Activated T-cell treated with anti-CD3 and anti-CD28 coated beads for 24 hours (primary cell): ENCODE measurements at places on chromosomes 4 and X.

GRCh38 chr4:7392438-7393421 lies 42.0 kb downstream of the PSAPL1 start:
- no peak for DNase-seq

DNA sequence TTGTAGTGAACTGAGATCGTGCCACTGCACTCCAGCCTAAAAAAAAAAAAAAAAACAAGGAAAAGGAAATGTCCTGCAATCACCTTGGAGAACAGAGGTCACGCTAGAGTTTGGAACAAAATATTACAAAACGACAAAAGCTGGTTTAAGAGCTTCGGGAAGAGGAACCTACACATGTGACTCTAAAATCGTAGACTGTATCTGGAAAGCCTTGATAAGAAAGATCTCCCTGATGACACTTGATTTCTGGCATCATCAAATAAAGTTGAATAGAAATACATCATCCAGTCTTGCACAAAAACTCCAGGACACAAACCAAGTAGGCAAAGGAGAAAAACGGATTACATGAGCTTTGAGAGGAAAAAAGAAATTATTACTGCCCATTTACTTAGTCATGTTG lies 31.1 kb upstream of the DOCK11 start:
- DNase-seq = no peak

DNA sequence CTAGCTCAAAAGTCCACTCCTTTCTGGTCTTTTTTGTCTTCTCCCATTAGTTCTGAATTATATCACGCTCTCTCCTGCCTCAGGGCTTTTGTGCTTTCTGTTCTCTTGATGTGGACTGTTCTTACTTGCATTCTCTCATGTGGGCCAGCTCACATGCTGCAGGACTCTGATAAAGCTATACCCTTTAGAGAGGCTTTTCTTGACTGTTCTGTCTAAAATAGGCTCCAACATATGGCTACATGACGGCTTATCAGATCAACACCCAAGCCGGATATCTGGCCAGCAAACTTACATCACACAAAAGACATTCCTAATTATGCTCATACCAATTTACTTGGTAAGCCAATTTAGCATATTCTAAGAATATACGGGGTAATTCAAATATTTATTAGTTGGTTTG lies 1494.5 kb downstream of the TECRL start:
- no peak for DNase-seq

GRCh38 chrX:119809185-119809666 lies 17.8 kb upstream of the RPL39 start:
- DNase-seq = no peak

GRCh38 chrX:129522184-129523078 lies 859 bp downstream of the SMARCA1 start:
- DNase-seq = no peak

DNA sequence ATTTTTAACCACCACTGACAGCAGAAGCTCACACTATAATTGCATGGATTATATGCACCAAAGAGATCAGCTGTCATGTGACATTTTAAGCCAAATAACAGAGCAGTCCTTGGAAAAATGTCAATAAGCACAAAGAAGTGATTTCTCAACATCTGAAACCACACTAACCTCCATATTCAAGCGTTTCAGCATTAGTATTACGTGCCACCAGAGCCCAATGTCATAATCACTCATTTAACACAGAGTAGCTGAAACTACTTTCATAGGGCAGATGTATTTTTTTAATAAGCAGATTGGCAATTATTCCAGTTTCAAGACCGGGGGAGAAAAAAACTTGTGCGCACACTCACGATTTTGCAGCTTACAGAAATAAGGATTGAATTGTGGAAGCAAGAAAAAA lies 76.6 kb downstream of the SH3KBP1 start:
- no peak for DNase-seq

DNA sequence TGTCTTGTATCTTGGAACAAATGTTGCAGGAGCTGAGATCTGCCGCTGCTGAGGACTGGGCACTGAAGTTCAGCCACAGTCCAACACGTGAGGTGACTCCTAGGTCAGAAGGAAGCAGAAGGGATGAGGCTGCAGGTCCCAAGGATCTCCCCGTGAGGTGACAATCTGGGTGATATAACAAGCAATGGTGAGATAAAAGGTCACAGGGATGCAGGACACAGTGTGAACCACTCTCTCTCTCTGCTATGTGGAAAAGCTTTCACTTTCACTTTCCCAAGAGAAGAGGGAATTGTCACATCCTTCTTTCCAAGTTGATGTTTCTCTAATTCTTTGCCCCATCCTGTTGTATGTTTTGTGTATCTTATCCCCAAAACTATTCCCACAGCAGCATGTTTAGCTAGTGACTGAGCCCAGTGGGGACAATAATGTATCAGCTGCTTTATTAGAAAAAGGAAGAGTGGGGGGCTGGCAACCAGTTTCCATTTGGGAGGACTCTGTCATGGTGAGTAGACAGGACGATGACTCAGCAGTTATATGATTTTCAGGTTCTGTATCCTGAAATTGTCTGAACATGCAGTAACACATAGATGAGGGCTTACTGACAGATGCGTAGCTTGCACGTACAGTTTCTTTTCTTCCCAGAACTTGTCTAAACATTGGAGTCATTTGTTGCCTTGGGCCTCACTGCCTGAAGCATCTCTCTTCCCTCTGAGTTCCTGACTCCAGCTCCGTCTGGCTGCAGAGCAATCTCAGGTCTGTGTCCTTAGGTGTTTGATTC lies 1415.8 kb upstream of the TENM3 start:
- DNase-seq = no peak

DNA sequence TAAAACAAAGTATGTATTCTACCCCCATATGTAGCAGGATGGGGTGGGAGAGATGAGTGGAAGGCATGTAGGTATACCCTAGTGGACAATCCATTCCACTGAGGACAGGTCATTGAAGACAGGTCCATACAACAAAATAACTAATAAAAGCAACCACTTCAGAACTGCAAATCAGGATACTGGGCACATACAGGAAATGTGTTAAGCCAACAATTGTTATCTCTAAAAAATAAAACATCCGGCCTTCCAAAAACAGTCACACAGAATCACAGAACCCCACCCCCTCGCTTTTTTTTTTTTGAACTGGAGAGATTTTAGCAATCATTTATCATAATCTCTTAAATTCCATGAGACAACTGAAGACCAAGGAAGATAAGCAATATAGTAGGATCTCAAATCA lies 112.9 kb downstream of the FRYL start:
- DNase-seq = no peak

- DNase-seq = no peak
Observed at GRCh38 chrX:76172325-76172893, 453 bp upstream of the PBDC1 start.

- DNase-seq = no peak
Observed at GRCh38 chrX:153487590-153488071, 7.1 kb upstream of the BGN start.

DNA sequence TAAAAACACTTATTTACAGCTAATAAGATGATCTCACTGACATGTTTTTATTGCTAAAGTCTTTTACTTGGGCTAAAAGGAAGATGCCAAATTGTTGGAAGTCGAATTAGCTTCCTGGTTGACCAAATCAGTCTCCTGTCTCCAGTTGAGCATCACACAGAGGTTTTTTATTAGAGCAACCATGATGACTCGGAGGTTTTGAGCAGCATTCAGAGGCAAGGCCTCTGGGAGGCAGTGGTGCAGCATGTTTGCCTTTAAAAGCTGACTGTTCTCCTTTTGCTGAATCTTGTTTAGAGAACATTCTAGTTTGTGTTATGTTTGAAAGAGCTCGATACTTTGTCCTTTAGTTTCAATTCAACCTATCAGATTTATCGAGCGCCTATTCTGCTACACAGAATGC lies 2.1 kb downstream of the UCHL1 start:
- DNase-seq = no peak

GRCh38 chrX:65781845-65782244 lies 114.4 kb downstream of the MSN start:
- no peak for DNase-seq

GRCh38 chrX:120755066-120755846 lies 120.4 kb downstream of the CT47B1 start:
- DNase-seq = no peak

DNA sequence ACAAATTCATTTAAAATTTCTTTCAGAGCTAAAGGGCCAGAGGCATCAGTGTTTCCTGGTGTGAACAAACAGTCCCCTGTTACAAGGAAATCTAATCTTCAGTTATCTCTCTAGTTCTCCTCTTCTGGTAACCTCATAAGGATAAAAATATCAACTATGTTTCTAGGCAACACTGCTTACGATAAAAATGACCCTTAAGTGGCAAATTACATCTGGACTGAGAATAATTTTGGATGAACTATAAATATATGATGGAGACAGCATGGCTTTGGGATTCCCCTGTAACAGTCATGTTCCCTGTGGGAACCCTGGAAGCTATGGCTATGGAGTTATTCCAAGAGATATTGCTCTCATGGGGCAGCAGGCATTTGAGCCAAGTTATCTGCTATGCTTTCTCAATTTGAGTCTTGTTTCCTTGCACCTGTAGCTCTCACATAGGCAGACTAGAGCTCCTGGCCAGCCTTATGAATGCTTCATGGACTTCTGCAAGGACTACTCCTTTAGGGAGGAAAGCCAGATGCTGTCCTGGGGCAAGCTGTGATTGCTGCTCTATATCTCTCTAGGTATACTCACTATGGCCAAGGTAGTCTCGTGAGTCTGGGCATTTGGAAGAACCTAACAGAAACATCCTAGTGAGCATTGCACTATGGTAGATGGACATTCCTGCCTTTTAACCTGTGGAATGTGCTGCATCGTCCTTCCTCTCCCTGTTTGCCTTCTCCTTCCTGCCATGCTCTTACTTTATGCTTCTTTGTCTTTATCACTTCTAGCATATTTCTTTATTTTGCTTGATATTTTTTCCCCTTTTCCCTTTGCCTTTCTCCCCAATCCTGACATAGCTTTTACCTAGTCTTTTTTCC lies 14.2 kb downstream of the C4orf33 start:
- no peak for DNase-seq

- DNase-seq = no peak
Observed at GRCh38 chr4:3866813-3867129, 100.6 kb downstream of the ADRA2C start.

GRCh38 chr4:165367040-165367439 lies 11.8 kb upstream of the CPE start:
- no peak for DNase-seq

DNA sequence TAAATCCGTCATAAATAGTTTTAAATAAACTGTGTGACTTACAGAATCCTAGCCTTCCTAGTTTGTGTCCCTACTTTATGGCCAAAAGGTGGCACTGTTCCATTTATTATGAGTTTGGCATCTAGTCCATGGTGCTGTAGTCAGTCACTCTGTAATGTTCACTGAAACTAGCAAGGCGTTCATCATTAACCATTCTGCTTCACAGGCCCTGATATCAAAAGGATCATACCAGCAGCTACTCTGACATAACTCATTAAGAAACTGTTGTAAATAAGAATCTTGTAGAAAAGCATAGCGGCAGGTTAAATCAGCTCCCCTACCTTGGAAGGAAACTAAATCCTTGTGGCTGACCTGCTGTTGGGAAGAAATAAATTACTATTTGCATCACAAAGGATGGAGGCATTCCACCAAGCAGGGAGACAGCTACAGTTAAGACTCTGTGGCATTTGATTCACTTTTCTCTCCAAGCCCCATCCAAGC lies 919.6 kb upstream of the DIAPH2 start:
- DNase-seq = no peak

DNA sequence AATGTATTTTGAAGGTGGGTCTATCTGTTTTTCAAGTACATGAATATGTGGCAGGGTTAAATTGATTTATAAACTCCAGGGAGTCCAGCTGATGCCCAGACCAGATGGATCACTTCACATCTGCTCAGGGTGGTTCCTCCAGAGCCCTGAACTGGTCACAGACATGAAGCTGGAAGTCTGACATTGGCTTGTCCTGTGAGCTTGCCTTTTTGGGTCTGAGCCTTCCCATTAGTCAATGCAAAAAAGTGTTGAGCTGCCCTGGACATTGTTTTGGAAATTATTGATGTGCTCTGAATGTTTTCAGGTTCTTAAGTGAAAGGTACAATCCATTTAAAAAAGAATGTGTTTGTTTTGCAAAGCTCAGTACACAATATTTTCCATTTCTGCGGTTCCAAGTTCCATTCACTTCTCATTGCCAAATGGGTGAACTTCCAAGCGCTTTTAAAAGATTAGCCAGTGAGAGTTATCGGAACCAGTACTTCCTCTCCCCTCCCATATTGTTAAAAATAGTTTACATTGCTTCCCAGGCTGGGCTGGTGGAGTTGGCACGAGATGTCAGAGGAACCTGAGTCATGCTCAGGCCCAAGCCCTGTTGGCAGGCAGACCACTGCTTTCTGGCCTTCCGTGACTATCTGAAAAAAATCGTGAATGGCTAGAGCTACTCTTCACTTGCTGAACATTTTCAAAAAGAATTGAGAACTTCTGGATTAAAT lies 52.1 kb downstream of the PDGFRA start:
- no peak for DNase-seq

DNA sequence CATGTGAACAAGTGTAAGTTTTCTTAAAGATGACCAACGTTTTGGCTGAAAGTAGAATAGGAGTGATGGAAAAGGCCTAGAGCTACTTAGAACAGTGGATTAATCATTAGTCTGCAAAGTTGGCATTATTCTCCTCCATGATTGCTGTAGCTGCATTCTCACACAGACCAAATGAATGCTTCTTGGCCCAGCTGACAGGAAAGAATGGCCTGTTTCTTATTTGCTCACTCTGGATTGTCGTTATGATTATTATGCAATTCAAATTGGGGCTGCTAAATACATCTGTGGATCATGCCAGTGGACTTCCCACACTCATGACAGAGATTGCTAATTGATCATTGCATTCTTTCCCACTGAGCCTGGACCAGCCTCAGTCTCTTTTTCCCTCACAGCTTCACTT lies 285.0 kb downstream of the STIM2 start:
- no peak for DNase-seq

DNA sequence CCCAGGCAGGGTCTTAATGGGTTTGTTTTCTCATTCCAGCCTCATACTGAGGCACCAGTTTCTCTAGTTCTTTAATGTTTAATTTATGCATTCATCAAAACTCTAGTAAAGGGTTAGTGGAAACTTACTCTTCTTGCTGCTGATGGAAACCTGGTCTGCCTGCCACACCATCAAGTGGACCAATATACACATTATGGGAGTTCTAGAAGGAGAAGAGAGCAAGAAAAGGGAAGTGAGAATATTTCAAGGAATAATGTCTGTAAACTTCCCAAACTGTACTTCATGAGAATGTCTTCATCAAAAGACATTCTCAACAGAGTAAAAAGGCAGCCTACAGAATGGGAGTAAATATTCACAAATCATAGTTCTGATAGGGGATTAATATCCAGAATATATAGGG lies 20.9 kb upstream of the DHX15 start:
- no peak for DNase-seq

GRCh38 chr4:157043131-157043530 lies 32.8 kb upstream of the GLRB start:
- no peak for DNase-seq

DNA sequence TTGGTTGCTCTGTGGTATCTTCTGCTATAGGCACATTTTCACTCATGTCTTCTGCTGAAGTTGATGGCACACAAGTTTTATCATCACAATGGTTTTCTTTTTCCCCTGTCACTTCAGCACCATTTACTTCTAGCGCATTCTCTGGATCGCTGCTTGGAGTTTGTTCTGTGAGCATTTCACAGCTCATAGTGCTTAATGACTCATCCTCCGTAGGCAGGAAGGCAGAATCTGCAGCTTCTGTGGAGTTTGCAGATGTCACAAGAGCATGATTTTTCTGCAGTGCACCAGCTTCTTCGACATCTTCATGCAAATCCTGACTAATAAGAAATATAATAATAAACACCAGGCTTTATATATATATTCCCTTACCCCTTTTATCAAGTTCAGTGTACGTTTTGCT lies 83.6 kb downstream of the CHM start:
- DNase-seq = no peak
